ENCODE measurements at places on chromosomes 3 and 15.

- DNase-seq, result no peak
Observed at GRCh38 chr3:55903680-55904079, 416.6 kb upstream of the WNT5A start.

GRCh38 chr3:19945969-19946831 is 697 bp upstream of the RAB5A start:
- peak; percentile 30 for DNase-seq

- DNase-seq, result no peak
Observed at GRCh38 chr15:82643992-82644391, 3.2 kb downstream of the CPEB1 start.

DNA sequence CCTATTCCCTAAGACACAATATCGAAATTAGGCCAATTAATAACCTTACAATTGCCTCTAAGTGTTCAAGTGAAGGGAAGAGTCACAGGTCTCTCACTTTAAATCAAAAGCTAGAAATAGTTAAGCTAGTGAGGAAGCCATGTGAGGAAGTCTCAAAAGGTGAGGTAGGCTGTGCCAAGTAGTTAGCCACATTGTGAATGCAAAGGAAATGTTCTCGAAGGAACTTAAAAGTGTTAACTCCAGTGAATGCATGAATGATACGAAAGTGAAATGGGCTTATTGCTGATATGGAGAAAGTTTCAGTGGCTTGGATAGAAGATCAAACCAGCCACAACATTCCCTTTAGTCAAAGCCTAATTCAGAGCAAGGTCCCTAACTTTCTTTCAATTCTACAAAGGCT is 59.1 kb downstream of the KLF13 start:
- DNase-seq, result no peak

- no peak for DNase-seq
Observed at GRCh38 chr3:102180280-102180931, 254.4 kb upstream of the ZPLD1 start.

- DNase-seq, result no peak
Observed at GRCh38 chr3:2097641-2098191, 950 bp upstream of the CNTN4 start.

GRCh38 chr3:177427540-177427939 is 230.3 kb upstream of the TBL1XR1 start:
- DNase-seq, result no peak

DNA sequence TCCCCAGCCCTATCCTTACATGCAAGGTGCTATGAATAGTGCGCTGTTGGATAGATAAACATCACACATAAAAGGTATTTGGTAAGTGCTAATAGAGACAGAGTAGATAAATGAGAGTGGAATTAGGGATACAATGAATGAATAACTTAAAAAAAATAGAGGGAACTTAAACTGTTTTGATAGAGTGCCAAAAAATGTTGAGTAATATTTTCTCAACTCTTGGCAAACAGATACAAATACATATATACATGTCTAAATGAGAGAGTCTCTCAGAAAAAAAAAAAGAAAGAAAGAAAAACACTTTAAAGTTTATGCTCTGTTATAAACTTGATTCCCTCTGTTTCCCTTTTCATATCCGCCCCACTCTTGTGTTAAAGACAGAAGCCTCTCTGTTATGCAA is 667.4 kb downstream of the ROBO2 start:
- no peak for DNase-seq

DNA sequence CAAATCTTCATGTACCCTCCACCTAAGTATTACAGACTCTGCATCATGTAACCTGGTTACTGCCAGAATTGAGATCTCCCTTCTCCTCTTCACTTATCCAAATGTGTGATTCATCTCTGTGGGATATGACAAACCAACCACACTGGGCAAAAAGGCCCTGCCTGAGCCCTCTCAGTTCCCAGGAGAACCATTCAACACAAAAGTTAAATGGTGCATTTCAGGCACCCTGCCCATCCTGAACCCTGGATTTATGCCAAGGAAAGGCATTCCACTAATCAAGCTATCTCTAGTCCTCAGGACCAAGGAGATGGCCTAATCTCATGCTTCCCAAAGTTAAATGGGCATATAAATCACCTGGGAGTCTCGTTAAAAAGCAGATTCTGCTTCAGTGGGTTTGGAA is 108.5 kb downstream of the TNIK start:
- no peak for DNase-seq

GRCh38 chr3:159840703-159841299 is 147.8 kb upstream of the IL12A start:
- DNase-seq, result no peak

Measured in left hindlimb (tissue), 1 donor.